Activated CD4-positive, CD25-positive, alpha-beta regulatory T cell treated with anti-CD3 and anti-CD28 coated beads, Interleukin-2, amount 50 U/mL, for 24 hours (primary cell): ENCODE measurements at places on chromosomes 1 and 21.
A peak's percentile ranks its signal among the peaks of the same experiment; 100 is the strongest.

DNA sequence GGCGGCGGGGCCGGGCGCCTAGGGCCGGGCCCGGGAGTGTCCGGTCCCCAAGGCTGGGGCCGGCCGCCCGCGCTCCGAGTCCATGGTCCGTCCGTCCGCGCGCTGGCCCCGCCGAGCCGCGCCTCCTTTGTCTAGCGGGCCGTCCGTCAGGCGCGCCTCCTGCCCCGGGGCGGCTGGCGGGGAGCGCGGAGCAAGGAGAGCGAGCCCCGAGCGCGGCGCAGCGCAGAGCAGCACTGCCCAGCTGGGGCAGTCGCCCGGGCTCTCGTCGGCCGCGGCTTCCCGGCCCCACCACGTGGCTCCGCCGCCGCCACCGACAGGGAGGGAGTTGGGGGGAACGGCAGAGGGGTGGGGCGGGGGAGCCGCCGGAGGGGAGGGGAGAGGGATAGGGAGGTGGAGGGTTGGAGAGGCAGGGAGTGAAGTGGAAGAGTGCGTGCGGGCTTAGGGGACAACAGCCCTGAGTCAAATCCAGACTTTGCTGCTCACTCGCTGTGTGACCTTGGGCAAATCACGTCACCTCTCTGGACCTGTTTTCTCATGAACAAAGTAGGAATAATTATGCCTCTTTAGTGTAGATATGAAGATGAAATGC, at the start of gene NKAIN1:
TSS of gene NKAIN1 (minus strand) at position 235 of the 589 bp plus-strand sequence. CDS start 340 bp downstream, outside the sequence.
- no peak for ATAC-seq

- ATAC-seq, result no peak
Measured at GRCh38 chr1:22691031-22691753, 19.4 kb upstream of the EPHB2 start.

DNA sequence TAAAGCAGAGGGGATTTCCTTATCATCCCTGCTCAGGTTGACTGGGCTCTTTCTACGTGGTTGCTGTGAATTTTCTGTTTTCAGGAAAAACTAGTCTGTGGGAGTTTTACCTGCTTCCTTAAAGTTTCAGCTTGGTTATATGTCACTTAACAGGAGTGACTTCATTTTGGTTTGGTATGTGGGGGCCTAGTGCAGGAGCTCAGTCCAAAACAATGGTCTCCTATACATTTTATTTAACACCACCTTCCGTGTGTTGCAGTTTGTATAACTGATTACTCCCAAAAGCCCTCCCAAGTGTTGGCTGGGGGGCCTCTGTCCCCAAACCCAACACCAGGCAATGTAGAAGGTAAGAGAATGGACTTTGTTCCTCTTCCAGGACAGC, 5.3 kb downstream of the IL23R start:
- peak; percentile 4 for ATAC-seq

DNA sequence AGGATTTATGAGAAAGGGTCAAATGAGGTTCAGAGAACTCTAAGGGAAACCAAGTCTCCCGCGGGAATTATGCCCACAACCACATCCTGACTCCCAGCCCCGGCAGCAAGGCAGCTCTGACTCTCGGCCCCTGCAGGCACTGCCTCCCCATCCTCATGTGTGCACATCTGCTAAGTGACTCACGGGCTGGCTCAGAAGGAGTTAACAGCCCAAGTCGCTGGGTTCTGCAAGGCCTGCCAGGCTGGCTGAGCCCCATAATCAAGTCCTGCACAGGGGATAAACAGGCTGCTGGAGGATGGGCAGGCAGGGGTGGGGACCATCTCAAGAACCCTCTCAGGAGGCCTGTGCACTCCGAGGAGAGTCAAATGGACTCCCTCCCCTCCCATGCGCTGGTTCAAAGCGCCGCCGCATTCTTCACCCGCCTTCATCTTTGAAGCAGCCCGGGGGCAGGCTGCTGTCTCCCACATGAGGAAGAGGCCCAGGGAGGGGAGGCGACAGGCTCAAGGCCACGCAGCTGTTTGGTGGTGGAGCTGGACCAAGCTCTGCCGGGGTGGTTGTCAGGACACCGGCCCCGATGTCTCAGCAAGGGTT, 344.3 kb downstream of the MATN1 start:
- ATAC-seq, result no peak

GRCh38 chr1:39001516-39002421, 10.7 kb downstream of the AKIRIN1 start:
- no peak for ATAC-seq

- ATAC-seq, result no peak
Measured at GRCh38 chr1:160108888-160109662, 6.5 kb upstream of the ATP1A2 start.

GRCh38 chr1:40049725-40050124, 9.2 kb downstream of the CAP1 start:
- ATAC-seq, result peak; percentile 24

DNA sequence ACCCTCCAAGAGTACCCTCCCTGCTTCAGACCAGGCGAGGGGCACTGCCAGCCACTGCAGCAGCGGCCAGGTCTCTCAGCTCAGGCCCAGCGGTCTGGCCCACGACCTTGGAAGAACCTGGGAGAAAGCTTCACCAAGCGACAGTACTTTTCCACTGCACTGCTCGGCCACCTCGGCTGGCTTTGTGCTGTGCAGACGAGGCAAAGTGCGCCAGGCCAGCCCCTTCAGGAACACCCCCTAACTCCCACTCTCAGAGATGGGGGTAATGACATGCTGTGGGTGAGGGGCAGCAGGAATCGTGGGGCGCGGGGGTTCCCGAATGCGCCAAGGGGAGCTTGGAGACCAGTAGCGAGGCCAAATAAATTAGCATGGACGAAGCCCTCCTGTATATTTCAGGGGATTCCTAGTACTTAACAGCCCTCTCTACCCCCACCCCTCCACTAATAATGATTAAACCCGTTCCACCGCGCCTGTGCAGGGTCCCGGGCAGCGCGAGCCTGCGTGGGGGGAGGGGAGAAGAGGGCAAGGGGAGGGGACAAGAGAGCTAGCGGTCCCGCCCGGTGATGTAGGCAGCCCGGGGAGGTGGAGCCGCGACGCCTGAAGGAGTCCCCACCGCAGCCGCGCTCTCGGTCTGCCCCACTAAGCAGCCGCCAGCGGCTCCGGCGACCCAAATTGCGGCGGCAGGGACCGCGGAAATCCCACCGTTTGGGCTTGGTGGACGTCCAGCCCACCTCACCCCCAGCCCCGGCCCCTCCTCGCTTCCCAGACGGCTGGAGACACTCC, at the start of gene FAM43B:
TSS of gene FAM43B (plus strand) at position 629 of the 783 bp plus-strand sequence. CDS start 401 bp downstream, outside the sequence.
- ATAC-seq, result no peak

DNA sequence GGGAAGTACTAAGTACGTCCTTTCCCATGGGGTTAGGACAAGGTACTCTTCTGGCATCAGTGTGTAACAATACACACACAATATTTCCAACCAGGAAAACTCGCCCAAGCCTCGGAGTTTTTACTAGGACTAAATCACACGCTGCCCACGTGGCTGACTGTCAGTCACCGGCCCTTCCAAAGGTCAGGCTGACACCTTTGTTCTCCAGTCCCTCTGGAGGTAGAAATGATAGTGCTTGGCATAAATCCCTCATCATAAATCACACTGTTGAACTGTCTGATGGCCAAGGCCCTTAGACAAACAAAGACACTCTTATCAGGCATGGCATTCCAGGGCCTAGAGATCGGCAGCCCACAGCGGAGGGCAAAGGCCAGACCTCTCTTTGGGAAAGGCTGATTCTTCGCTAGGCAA, 16.9 kb upstream of the SLAMF9 start:
- ATAC-seq, result no peak

DNA sequence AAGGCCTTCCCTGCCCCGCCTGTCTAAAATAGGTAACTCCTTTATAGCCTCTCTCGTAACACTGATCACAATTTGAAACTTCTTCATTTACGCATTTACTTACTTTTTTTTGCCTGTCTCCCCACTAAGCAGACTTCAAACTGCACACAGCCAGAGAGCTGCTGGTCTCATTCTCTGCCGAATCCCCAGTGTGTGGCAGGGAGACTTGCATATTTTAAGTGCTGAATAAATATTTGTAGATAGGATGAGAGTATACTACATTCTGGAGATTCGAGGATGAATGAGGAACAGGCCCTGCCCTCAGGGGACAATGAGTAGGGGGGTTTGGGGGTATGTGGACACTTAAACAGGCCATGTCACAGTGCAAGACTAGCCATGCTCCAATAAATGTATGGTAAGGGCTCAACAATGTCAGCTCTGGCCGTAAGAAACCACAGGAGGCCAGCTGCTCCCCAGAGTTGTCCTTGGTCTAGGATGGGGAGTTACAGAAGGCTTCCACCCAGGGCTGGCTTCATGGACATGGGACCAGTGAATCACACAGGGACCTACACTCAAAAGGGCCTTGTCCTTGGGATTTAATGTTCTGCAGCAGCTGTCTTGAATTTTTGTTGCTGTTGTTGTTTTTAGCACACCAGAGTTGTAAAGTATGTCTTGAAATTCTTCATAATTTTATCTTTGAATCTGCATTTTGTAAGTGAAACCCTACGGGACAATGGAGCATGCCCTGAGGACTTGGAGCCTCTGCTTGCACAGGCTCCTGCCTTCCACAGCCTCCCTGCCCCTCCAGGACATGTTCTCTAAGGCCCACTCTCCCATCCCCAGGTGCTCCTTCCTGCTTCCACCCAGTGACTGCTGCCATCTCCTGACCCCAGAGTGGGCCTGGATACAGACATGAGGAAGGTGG, 8.5 kb downstream of the DIO1 start:
- no peak for ATAC-seq

DNA sequence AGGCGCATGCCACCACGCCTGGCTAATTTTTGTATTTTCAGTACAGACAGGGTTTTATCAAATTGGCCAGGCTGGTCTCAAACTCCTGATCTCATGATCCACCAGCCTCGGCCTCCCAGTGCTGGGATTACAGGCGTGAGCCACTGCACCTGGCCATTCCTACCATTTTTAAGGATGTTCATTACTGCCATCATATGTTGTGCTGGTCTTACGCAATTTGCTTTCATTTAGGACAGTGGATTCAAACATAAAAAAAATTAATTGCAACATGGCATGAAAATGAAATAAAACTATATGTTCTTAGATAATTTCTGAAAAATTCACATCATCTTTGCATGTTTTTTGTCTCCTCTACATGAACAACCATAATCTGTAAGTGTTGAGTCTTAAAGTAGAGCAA, 527.7 kb downstream of the LTN1 start:
- ATAC-seq, result no peak

DNA sequence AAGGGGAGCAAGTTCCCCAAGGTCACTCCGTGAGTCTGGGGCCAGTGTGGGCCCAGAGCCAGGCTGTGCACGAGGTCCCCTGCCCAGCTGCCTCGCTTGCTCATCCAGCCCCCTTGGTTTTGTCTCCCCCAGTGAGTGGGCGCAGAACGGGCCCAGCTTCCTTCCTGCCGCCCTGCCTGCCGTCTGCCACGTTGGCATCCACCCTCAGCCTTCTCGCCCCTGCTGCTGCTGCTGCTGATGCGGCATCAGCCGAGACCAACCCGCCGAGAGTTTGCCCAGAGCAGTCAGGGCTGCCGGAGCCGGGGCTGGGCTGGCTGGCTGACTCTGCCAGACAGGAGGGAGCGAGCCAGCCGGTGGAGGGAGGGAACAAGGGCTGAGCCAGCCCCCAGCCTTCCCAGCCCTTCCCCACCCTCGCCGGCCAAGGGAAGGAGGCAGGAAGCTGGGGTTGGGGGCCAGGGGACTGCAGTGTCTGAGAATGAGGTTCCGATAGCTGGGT, 31.4 kb upstream of the WASF2 start:
- ATAC-seq, result peak; percentile 15

DNA sequence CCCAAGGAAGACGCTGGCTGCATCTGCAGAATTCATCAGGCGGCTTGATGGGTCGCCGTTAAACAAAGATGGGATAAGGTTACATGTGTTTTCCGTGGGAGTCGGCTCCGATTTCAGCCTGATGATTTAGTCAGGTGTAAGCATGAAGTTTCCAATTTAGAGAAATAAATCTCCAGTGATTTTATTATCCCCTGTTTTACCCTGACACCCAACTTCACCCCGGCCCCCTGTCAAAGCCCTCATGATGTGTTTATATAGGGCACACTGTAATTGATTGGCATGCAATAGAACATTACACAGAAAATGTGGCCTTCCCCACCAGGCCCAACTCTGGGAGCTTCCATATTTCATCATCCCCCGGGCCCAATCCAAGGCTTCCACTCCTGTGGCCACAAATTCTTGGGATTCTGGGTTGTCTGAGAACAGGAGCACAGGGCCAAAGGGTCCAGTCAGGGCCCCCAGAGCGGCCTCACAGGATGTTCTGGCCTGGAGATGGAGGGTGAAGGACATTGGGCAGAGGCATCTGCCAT, 72.5 kb downstream of the FOXD2 start:
- ATAC-seq, result no peak

GRCh38 chr1:184535191-184535970, 148.6 kb downstream of the C1orf21 start:
- no peak for ATAC-seq

- no peak for ATAC-seq
Measured at GRCh38 chr1:175783126-175783722, 39.8 kb upstream of the TNR start.

DNA sequence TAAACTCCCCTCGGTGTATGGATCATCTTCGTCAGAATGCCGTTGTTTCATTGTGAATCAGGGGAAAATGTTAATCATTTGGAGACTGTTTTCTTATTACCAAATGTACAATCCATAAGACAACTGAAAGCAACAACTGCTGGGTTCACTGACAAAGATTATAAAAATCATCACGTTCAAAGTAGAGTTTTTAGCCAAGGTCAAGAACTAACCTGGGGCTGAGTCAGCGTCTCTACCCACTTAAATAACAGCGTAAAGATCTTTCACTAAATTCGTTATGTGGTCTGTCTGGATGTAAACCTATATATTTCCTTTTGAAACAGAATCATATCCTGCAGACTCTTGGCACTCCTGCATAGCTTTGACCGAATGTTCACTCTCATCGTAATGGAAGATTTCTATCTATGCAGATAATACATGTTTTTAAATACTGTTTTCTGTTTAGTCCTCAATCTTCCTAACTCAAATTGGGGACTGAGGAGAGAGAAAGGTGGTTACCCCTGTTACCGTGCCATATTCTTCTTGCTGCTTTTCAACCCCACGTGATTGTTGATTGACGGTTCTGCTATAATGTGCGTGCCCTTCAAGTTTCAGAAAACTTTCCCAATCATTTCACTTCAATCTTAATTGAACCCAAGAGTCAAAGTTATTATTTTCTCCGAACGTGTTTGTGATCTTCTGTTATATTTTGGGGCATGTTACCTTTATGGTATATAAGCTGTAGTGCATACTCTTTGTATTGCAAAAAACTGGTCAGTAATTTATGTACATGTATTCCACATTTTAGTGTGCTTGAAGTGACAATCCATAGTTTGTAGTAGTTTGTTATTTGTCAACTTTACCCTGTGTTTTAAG, 15.6 kb upstream of the NCMAP start:
- peak; percentile 64 for ATAC-seq

DNA sequence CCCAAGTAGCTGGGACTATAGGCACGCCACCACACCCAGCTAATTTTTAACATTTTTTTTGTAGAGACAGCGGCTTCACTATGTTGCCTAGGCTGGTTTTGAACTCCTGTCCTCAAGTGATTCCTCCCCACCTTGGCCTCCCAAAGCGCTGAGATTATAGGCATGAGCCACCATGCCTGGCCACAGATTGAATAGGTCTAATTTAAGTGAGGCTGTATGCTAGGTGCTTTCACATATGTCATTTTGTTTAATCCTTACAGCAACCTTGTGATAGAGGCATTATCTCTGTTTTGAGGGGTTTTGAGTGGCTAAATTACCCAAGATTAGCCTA, 7.2 kb downstream of the INTS3 start:
- ATAC-seq, result no peak
